ENCODE measurements at places on chromosomes 11 and 22. TPM values are rescaled to one million over a fixed set of nuclear protein-coding genes. Genes with fewer than 3 reads are reported as not detected.

SLC25A18 gene
- total RNA-seq = 1.2 TPM

MB gene
- 6.2 TPM for total RNA-seq

PKDREJ gene
- not detected for total RNA-seq

MS4A7 gene
- not detected for total RNA-seq

TNNT3 gene
- 1,570 TPM for total RNA-seq

OR8G1 gene
- total RNA-seq = not detected

GPHA2 gene
- not detected for total RNA-seq

DNA sequence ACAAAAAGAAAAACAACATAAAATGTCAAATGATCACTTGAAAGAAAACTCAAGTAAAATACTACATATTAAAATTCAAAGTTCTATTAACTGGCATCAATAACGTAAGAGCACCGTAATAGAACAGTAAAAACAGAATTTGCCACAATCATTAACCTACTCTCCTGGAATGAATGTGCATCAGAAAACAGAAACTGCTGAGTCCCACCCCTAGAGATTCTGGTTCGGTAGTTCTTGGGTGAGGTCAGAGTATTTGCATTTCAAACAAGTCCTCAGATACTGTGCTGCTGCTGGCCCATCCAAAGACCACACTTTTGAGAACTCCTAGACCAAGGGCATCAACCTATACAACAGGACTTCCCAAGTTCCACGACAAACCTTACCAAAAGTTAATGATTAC is 23.5 kb downstream of the PITPNB start:
- no peak for DNase-seq

- no peak for DNase-seq
Measured at GRCh38 chr11:115613004-115613403, 108.8 kb upstream of the CADM1 start.

GRCh38 chr11:134361661-134362060 is 29.9 kb downstream of the GLB1L2 start:
- DNase-seq = no peak

DNA sequence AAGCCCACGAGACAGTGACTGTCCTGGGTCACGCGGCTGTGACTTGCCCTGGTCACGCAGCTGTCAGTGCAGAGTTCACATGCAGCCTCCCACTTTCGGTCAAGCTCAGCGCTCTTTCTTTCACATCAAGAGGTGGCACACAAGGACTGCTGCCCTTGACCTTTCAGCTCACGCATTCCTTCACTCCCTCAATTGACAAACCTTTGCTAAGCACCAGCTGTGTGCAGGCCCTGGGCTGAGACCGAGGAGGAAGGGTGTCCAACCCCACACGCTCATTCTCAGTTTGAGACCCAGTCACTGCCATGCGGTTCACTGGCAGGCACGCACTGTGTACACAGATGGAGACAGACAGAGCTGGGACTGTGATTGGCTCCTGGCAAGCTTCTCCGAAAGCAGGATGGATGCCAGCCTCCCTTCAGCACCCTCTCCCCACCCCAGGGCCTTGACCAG is 70.3 kb downstream of the SCUBE1 start:
- peak; percentile 29 for DNase-seq

DNA sequence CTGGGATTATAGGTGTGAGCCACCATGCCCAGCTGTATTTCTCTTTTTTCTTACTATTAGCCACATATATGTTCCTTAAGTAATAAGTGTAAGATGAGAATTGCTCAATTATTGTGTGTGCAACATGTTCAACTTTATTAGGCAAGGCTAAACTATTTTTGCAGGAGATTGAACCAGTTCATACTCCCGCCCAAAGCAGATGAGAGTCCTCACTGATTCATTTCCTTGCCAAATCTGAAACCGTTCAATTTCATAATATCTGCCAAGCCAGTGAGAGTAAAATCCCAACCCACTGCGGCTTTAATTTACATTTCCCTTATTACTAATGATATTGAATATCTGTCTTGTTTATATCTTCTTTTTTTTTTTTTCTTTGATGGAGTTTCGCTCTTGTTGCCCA is 48.4 kb downstream of the KCNJ4 start:
- no peak for DNase-seq
